ENCODE measurements at places on chromosomes 4 and X. TPM values are rescaled to one million over a fixed set of nuclear protein-coding genes. Genes with fewer than 3 reads are reported as not detected.

Gene PLXNA3
- 15.9 TPM for total RNA-seq

Gene SPIN2A
- 0.59 TPM for total RNA-seq

Gene DNASE1L1
- total RNA-seq = 58.9 TPM

Gene OTUD6A
- not detected for total RNA-seq

Gene VEGFD
- 0.36 TPM for total RNA-seq

Gene FAM47A
- not detected for total RNA-seq

DNA sequence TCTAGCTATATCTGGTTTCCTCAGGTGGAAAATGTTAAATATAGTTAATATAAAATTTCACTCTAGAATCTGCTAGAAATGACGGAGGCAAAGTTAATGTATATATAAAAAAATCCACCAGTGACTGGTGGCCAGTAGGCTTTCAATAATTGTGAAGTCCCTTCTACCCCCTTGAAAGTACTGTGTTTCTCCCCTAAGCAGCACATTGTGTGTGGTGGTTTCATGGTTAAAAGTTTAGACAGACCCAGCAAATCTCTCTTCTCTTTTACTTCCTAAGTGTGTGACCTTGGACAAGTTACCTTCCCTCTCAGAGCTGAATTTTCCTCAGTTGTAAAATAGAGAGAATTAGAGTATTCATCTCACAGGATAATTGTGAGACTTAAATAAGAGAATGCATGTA lies 600 bp upstream of the HEPH start:
- H3K4me1 ChIP-seq = peaks cover 4% of the 10 kb centered on the region
- no peak for DNase-seq
- H3K27ac ChIP-seq = peak overlapping the region; percentile 29
- H3K27me3 ChIP-seq = no peaks in the 10 kb centered on the region
- no peaks in the 10 kb centered on the region for H3K36me3 ChIP-seq

DNA sequence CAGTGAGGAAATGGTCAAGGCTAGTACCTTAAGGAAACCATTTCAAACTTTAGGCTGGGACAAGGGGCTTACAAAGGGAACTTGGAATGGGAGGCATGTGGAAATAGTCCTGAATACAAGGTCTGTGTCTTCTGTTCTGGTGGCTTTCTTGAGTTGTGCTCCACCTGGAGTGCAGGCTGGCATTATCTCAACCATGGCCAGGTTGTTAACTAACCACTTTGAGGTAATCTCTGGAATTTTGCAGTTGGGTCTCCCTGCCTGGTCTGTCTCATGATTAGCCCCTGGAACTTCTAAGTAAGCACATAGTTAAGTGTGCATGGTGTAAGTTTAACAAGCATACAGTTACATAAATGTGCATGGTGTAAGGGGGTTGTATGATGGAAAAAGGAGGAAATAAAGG lies 77.5 kb downstream of the PCDH18 start:
- H3K4me3 ChIP-seq = no peak overlapping the region
- no peaks in the 10 kb centered on the region for H3K36me3 ChIP-seq
- no peak overlapping the region for H3K27ac ChIP-seq
- no peaks in the 10 kb centered on the region for H3K27me3 ChIP-seq
- no peak for DNase-seq

- no peaks in the 10 kb centered on the region for H3K36me3 ChIP-seq
- H3K27me3 ChIP-seq = no peaks in the 10 kb centered on the region
- peak; percentile 95 for DNase-seq
- peaks cover 8% of the 10 kb centered on the region for H3K4me1 ChIP-seq
- H3K4me3 ChIP-seq = peak within 1 kb of the TSS; percentile 73
Observed at GRCh38 chrX:74421036-74421739, at the start of gene SLC16A2. TSS of gene SLC16A2 (plus strand) at chrX:74421493. CDS start at chrX:74421638, 145 bp downstream.

GRCh38 chr4:37447886-37448285 lies 203.3 kb downstream of the NWD2 start:
- H3K36me3 ChIP-seq = no peaks in the 10 kb centered on the region
- DNase-seq = no peak
- H3K4me3 ChIP-seq = no peak overlapping the region
- peaks cover 3% of the 10 kb centered on the region for H3K27me3 ChIP-seq

- H3K4me1 ChIP-seq = peaks cover 5% of the 10 kb centered on the region
- H3K36me3 ChIP-seq = no peaks in the 10 kb centered on the region
- peak overlapping the region; percentile 68 for H3K4me3 ChIP-seq
- no peak for DNase-seq
Observed at GRCh38 chr4:110637408-110638088, 14.7 kb upstream of the PITX2 start.

DNA sequence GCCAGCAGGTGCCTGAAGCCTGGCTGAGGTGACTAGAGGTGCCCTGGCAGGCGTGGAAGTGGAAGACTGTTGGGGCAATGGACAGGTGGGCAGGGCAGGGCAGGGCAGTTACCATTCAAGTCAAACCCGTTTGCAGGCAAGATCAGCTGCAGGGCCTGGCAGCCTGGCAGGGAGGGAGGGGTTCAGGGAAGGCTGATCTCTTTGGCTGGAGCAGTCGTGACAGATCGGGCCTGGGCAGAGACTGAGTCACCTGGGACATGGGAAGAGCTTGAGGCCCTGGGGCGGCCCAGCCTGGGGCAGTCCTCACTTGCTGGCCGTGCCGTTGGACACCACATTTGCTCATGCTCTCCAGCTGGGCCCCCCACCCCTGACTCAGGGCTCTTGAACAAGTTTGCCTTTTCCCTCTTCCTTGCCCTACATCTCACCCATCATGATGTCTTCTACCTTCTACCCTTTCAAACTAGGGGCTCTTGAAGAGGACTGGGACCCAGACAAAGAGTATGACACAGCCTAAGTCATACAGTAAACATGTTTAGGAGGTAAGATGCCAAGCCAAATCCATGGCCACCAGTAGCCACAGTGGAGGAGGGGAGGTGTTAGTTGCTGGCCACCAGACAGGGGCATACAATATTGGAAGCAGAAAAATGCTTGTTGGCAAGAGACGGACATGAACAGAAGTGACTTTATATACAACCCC lies 2.0 kb upstream of the ZNF185 start:
- DNase-seq = peak; percentile 73
- no peak overlapping the region for H3K4me3 ChIP-seq
- no peak overlapping the region for H3K27ac ChIP-seq
- no peaks in the 10 kb centered on the region for H3K36me3 ChIP-seq
- peaks cover 9% of the 10 kb centered on the region for H3K27me3 ChIP-seq
- peaks cover 7% of the 10 kb centered on the region for H3K4me1 ChIP-seq

- peak; percentile 82 for DNase-seq
- H3K4me3 ChIP-seq = no peak overlapping the region
- H3K27me3 ChIP-seq = no peaks in the 10 kb centered on the region
- no peaks in the 10 kb centered on the region for H3K36me3 ChIP-seq
Observed at GRCh38 chr4:83128240-83128929, 13.9 kb upstream of the PLAC8 start.

DNA sequence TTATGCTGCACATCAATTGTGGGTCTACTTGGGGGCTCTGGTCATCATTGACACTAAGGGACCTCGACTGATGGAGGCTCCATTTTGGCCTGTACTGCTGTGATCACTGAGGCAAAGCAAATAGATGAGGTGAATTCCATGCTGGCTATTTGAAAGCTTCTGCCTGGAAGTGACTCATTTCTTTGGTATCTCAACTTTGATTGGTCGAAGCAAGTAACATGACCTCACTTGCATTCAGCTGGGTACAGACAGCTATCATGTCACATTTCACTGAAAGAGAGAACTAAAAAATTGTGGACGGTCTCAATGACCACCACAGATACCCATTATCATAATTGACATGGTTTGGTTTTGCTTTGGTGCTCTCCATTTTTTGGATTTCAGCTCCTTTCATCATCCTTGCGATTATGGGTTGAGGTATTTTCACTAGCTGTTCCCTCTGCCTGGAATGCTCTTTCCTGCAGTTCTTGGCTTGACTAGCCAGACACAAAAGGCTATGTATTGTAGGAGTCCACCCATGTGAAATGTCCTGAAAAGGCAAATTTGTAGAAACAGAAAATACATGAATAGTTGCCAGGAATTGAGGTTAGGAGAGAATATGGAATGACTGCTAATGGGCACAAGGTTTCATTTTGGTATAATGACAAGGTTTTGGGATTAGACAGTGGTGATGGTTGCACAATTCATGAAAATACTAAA lies 369.2 kb upstream of the LCORL start:
- no peaks in the 10 kb centered on the region for H3K36me3 ChIP-seq
- H3K4me3 ChIP-seq = no peak overlapping the region
- no peak for DNase-seq

GRCh38 chr4:83266689-83267088 lies 17.9 kb downstream of the COQ2 start:
- peak overlapping the region; percentile 85 for H3K27ac ChIP-seq
- no peak overlapping the region for H3K4me3 ChIP-seq
- H3K36me3 ChIP-seq = no peaks in the 10 kb centered on the region
- H3K4me1 ChIP-seq = peaks cover 37% of the 10 kb centered on the region
- DNase-seq = peak; percentile 18
- H3K27me3 ChIP-seq = no peaks in the 10 kb centered on the region
